Hippocampal formation (tissue), 2 donors: ENCODE measurements at places on chromosomes 2 and 18.
A peak's percentile ranks its signal among the peaks of the same experiment; 100 is the strongest.

- no peak for DNase-seq
These were observed 24.3 kb downstream of the RNU4ATAC start for GRCh38 chr2:121555008-121555407.

- DNase-seq: no peak
These were observed 96.4 kb downstream of the C1QL2 start for GRCh38 chr2:119062179-119062578.

GRCh38 chr2:71130905-71131244 is 441 bp downstream of the MPHOSPH10 start:
- DNase-seq: no peak

DNA sequence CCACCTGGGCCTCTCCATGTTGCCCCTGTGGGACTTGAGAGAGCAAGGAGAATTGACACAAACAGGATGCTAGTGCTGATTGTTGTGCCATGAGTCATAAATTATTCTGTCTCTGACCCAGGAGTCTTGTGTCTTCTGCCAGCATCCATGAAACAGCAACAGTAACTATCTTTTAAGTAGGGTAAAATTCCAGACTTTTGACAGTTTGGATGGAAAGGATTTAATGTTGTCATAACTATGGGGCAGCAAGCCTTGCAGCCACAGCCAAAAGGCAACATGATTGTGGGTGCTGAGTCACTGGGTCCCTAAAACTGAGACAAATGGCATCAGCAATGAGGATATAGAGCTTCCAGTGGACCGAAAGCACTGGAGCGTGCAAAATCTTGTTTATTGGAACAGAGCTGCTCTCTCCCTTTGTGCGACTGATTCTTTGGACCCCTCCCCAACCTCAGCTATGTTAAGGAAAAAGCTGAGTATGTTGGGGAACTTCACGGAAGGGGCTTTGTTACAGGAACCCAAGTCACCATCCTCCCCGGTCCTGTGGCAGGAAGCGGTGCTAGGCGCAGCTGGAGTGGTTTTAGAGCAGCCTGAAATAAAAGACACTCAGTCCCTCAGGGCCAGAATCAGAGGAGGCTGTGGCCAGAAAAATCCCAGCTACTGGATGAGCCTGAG is 9.6 kb upstream of the ITPRIPL1 start:
- DNase-seq: no peak

DNA sequence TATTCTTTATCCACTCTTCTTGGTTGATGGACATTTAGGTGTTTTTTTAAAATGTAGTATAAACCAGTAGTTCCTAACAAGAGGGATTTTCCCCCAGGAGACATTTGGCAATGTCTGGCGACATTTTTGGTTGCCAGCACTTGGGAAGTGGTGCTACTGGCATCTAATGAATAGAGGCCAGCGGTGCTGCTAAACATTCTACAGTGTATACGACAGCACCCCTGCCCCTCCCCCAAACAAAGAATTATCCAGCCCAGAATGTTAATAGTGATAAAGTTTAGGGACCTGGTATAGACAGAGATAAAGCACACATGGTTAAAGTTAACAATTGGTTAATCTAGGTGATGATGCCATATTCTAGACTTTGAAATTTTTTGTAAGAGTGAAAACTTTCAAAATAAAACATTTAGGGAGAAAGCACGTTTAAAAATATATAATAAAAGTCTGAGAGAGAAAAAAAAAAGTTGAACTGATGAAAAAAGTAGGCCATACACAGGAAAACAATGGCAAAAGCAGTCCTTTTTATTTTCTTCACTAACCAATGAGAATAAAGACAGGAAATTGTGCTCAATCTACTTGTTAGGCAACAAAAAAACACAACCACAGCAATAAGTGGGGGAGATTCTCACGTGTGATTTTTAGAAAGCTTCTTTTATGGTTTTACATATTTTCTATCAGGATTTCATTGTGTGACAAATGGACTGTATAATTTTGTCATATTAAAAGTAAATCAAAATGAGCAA is 14.8 kb downstream of the FBXO48 start:
- DNase-seq: no peak

GRCh38 chr18:75211002-75211621 is 515 bp downstream of the TSHZ1 start:
- no peak for DNase-seq

DNA sequence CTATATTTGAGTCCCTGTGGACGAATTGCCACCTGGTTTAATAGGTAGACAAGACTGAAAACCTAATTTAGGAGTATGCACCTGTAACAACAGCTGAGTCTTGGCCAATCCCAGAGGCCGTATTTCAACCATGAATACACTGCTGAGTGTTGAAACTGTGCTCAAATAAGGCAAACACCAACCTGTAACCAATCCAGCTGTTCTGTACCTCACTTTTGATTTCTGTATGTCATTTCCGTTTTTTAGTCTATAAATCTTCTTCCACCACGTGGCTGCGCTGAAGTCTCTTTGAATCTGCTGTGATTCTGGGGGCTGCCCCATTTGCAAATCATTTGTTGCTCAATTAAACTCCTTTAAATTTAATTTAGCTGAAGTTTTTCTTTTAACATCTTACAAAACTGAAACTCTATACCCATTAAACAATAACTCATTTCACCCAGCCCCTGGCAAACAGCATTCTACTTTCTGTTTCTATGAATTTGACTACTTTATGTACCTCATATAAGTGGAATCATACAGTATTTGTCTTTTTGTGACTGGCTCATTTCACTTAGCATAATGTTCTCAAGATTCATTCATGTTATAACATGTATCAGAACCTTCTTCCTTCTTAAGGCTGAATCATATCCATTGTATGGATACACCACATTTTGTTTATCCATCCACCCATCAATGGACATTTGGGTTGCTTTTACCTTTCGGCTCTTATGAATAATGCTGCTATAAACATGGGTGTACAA is 7.5 kb upstream of the YPEL5 start:
- no peak for DNase-seq

GRCh38 chr18:61941948-61942471 is 49.2 kb upstream of the RNF152 start:
- DNase-seq: no peak

- DNase-seq: no peak
These were observed 21.5 kb downstream of the DTNB start for GRCh38 chr2:25651782-25652455.

GRCh38 chr2:201773990-201774389 is 6.7 kb downstream of the ALS2 start:
- DNase-seq: no peak

DNA sequence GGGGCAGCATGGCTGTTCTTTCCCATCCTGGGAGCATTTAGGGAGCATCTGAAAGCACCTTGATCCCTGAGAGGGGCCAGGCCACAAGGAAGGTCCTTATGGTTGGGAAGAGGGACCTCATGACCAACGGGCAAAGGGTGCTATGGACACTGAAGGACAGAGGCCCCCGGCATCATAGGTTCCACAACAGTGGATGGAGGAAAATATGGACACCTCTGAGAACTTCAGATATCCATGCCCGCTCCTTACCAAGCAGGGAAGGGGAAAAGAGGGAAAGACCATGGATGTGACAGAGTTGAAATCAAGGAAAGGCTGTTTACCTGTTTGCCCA is 94.1 kb upstream of the MGAT4A start:
- no peak for DNase-seq

DNA sequence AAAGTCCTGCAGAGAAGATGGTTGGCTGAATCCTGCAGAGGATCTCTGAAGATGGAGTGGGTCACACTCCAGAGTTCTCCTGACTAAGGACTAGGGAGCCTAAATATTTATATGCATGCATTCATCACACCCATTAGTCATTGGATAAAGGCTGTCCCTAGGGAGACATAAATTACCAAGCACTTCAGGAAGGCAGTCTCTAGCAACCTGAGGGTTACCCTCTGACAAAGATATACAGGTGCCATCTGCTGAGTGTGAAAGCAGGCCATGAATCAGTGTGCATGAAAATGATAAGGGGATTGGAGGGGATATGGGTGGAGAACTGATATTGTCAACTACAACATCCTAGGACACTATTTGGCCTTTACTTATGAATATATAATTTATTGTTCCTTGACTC is 294.8 kb upstream of the DDX18 start:
- no peak for DNase-seq

- no peak for DNase-seq
These were observed 14.8 kb upstream of the STEAP3 start for GRCh38 chr2:119208791-119209203.

- DNase-seq: no peak
These were observed 17.0 kb upstream of the MAP3K20 start for GRCh38 chr2:173058673-173059072.

DNA sequence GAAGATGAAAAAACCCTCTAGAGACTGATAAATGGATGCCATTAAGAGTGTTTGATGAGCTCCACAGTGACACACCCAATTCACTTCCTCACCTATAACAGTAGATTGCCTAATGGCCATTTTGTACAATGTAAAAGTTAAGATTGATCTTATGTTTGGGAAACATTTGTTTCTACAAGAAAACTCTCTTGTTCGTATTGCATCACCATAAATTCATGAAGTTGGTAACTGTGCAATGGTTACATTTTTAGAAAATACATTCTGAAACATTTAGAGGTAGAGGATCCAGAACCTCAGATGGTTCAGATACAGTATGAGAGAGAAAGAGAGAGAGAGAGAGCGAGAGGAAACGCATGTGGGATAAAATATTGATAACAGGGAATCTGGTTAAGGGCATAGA is 31.8 kb downstream of the DAPL1 start:
- DNase-seq: no peak

DNA sequence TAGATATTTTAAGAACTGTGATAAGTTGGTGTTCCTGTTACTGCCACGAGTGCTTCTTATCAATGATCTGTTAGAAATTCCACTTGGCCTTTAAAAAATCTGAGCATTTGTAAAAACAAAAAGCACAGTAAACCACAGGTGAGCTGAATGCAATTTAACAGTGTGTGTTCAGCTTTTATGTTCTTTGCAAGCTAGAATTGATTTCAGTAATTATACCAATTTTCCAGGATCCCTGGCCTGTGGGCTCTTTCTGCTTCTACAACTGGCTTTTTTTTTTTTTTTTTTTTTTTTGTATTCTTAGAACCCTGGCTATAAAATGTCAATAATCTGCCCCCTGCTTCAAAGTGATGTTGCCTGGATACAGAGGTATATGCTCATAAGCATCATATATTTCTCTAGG is 548.5 kb upstream of the SLC8A1 start:
- DNase-seq: no peak

- no peak for DNase-seq
These were observed 243.5 kb downstream of the ANAPC1 start for GRCh38 chr2:111640480-111640879.

DNA sequence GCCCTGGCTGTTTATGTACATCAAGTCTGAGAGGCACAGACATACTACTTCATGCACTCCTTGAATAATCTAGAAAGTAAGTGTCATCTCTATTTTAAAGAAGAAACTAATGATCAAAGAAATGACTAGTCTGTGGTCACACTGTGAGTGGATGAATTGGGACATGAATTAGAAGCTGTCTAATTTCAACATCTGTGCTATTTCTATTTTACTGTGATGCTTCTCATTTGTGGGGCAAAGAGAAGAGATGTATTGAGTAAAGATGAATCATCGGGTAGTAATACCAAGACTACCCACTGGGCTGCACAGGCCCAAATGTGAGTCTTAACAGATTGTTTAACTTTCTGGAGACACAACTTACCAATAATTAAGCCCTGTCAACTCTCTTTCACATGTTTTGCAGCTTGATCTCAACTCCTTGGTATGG is 42.4 kb upstream of the MTIF2 start:
- DNase-seq: no peak

GRCh38 chr2:238267341-238267710 is 21.1 kb downstream of the PER2 start:
- no peak for DNase-seq

DNA sequence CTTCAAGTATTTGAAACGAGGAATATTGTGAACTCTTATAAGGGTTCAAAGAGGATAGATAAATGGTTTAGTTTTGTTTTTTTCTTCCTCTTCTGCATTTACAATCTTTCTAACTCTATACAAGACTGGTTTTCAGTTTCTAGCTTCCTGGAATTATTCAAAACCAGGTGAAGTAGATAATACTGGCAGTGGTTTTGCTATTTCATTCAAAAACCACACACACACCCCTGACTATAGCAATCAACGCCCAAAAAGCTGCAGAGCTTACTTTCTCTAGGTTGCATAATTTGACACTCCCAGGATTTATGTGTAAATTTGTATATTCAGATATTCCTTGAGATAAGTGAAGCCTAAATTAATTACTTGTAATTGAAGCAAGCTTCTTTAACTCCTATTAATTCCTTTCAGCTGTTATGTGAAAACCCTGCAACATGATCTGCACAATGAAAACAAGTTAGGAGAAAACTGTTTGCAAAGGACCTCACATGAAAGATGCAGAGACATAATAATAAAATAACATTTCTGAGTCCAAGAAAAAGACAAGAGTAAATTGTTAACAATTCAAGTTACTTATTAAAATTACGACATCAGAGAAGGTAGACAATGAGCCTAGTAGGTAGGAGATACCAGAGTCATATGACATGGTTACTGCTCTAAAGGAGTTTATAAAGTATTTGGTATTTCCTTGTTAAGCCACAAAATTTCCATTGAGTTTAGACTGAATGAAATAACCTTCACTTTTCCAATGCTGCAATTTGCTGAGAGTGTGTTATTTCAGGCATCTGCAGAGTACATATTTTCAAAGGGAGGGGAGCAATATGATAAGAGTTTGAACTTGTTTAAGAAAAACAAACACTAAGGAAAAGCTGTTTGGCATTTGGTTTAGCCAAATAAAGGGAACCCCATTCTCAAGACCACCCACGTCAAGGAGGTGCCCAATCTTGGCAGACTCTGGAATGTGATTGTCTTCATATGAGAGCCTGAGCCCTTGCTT is 1.6 kb upstream of the NFE2L2 start:
- no peak for DNase-seq

DNA sequence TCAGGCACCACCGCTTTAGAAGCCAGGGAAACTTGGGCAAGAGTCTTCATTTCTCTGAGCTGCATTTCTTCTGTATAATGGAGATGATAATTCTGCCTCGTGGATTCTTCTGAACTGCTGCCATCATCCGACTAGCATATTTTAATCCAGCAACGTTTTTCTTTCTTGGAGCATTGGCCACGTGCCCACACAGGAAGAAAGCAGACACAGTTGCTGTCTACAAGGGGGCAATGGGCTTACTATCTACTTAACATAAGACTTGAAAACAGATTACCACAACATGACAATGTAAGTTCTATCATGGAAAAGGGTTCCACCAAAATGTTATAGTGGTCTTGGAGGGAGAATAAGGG is 176.5 kb downstream of the FAM210A start:
- no peak for DNase-seq

DNA sequence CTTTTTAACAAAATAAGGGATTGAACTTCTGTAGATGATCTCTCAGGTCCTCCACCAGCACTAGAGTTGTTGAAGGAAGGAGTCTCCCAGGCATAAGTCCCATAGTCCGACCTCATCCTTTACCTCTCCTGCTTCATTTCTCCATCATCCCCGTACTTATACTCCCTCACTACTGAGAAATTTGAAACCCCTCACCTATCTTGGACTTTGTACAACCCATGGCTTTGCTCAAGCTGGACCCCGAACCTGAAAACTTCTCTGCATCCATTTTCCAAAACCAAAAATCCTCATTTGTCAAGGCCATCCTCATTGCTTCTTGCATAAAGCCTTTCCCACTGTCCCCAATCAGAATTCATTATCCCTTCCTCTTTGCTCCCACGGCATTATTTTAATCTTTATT is 482 bp upstream of the NHEJ1 start:
- no peak for DNase-seq

GRCh38 chr2:74421221-74421870 is at the start of the genes C2orf81 and WDR54:
Gene C2orf81 (minus strand): TSS chr2:74421619. CDS start chr2:74421560, 59 bp downstream.
Gene WDR54 (plus strand): TSS chr2:74421730. CDS start chr2:74422154, 424 bp downstream.
- peak; percentile 59 for DNase-seq

- no peak for DNase-seq
These were observed 111.4 kb downstream of the NFATC1 start for GRCh38 chr18:79507076-79507545.

- DNase-seq: peak; percentile 29
These were observed 59.9 kb downstream of the SUMO1 start for GRCh38 chr2:202178346-202178958.
